ENCODE measurements at places on chromosomes 2 and 18.

DNA sequence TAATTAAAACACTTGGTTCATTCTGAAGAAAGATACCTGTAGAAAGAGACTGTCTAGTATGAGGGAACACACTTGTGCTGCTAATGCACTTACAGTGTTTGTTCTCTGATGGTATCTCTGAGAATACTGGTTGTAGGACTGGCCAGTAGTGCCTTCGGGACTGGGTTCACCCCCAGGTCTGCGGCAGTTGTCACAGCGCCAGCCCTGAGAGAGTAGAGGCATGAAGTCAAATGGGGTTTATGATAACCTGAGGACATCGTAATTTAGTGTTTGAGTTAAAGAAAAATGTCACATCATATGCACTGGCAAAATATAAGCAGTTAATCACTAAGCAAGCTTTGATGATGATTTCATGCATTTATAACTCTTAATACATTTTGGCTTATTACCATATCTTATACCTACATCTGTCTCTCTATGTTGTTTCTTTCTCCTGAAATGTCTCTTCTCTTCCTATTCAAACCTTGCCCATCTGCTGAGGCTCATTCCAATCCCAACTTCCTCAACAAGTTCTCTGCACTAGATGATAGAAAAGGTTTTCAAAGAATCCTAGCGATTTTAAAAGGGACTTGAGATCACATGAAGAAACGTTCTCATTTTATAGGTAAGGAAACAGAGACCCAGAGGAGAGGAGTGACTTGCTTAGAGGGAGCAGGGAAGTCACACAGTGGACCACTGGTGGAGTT is 50.2 kb downstream of the ATIC start:
- peak; percentile 10 for DNase-seq

- no peak for DNase-seq
These were observed 120.8 kb upstream of the FOSL2 start for GRCh38 chr2:28271919-28272250.

- DNase-seq, result no peak
These were observed 173.3 kb downstream of the TWIST2 start for GRCh38 chr2:239021224-239021623.

DNA sequence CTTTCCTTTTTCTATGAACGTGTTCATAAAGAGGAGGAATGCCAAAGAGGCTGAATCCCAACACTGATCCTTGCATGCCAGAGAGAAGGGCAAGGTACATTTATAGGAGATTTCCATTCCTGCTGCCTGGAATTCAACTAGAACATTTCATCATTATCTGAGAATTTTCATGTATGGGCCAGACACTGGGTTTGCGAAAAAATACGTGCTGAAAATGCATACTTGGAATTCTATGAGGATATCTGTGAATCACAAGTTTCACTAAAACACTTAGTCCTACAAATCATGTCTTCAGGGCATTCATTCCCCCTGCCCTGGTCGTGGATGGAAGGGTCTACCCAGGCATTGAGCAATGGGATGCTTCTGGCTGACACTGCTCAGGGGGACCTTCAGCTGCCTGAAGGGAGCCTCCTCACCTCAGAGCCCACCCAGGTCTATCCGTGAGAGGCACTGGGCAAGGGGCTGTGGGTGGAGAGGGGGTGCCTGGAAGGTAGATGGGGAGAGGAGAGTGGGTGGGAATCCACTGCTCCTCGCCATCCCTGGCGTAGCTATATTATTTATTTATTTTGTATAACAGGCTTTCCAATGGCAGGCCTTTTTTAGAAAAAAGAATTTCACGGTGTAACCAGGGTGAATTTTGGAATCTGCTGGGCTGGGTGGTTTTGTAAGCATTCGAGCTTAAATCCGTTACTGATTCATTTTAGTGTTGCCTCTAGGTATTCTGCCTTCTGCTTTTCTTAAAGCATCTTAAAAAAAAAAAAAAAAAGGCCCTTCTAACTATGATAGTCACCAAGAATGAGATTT is 560.6 kb upstream of the ID2 start:
- peak; percentile 67 for DNase-seq

GRCh38 chr2:119261493-119262225 is 38.0 kb downstream of the STEAP3 start:
- no peak for DNase-seq

GRCh38 chr2:143720095-143720664 is 591.0 kb downstream of the ARHGAP15 start:
- no peak for DNase-seq

- DNase-seq, result no peak
These were observed 298.6 kb downstream of the SUCLG1 start for GRCh38 chr2:84160453-84160852.
